ENCODE measurements at places on chromosomes 3 and 15.

GRCh38 chr3:146178006-146178689 is 17.2 kb upstream of the PLOD2 start:
- DNase-seq = no peak

- DNase-seq = no peak
Measured at GRCh38 chr15:87626860-87627259, 629.7 kb downstream of the NTRK3 start.

- no peak for DNase-seq
Measured at GRCh38 chr3:150385296-150386242, 22.5 kb upstream of the TSC22D2 start.

GRCh38 chr3:194671511-194671899 is 486 bp downstream of the LSG1 start:
- DNase-seq = no peak

DNA sequence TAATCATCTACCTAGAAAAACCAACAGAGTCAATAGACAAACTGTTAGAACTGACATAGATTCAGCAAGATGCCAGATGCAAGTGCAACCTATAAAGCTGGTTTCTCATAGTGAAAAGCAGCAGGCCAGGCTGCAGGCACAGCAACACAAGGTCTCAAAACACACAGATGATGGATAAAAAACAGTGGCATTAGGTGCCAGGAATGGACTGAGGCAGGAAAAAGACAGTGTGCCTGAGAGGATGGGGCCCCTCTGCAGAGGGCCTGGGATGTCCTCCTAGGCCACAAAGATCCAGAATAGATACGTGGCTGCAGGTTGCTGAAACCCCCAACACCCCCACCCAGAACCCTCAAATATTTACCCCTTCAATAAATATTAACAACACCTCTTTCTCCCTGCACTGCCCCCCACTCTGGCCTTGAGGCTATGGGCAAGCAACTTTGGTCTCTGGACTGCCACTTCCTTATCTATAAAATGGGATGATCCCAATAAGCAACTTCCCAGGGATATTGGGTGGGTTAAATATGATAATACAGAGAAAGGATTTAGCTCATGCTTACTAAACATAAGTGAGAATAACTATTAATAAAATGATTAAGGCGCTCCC is 35.2 kb upstream of the FGD5 start:
- no peak for DNase-seq

GRCh38 chr3:68271145-68271544 is 616.7 kb upstream of the SUCLG2 start:
- no peak for DNase-seq

- DNase-seq = no peak
Measured at GRCh38 chr15:40826423-40827075, 2.0 kb downstream of the PPP1R14D start.

GRCh38 chr15:73922186-73923151 is 3.8 kb upstream of the LOXL1 start:
- DNase-seq = no peak

DNA sequence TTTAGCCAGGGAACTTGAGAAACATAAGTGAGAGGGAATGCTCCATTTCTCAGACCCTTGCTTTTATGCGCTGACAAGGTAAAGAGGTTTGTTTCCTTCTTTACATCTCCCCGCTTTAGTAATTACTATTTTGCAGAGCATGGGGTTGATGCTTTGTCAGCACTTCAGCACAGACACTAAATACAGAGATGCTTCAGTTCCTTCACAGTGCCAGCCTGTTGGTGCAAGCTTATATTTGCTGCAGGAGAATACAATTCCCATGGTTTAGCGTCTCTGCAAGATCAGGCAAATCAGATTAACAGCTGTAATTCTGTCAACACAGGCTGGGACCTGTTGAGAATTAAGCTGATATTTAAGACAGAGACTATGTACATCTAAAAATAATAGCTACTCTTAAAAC is 2.9 kb downstream of the FMN1 start:
- DNase-seq = no peak

- no peak for DNase-seq
Measured at GRCh38 chr15:62249501-62249900, 84.4 kb upstream of the C2CD4B start.

GRCh38 chr3:106208967-106209366 is 340.2 kb upstream of the CBLB start:
- no peak for DNase-seq

GRCh38 chr3:72973031-72973723 is 23.4 kb upstream of the PPP4R2 start:
- no peak for DNase-seq

DNA sequence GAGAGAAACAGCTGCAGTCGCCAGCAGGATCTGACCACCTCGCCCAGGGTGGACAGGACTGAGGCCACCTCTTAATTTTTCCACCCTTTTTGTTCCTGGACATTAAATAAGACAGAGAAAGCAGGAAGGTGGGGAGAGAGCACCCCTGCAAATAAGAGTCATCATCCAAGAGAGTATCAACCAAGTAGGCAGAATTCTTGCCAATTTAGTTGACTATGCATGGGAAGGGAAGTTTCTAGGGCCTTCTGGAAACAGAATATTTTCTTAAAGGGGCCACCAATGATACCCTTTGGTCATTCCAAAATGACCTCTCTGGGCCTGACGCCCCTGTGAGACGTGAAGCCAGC is 136.2 kb downstream of the TJP1 start:
- no peak for DNase-seq

- DNase-seq = no peak
Measured at GRCh38 chr3:4067893-4068292, 235.3 kb upstream of the SETMAR start.

DNA sequence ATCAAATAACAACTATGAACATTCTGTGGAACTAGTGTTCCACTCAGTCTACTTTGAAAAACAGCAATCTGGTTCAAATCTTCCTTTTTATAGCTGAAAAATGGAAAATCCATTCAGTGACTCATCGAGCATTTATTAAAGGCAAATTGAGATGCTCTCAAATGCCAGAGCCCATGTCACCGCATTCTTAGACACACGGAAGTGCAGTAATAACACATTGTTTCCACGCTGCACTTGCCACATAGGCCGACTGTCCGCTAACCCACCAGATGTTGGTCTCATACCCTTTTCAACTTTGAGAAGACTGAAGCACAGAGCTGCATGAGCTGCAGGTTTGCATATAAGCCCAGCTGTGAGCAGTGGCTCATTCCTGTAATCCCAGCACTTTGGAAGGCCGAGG is 95.9 kb downstream of the TMEM266 start:
- no peak for DNase-seq

- DNase-seq = no peak
Measured at GRCh38 chr3:67349551-67350174, 304.7 kb downstream of the SUCLG2 start.

DNA sequence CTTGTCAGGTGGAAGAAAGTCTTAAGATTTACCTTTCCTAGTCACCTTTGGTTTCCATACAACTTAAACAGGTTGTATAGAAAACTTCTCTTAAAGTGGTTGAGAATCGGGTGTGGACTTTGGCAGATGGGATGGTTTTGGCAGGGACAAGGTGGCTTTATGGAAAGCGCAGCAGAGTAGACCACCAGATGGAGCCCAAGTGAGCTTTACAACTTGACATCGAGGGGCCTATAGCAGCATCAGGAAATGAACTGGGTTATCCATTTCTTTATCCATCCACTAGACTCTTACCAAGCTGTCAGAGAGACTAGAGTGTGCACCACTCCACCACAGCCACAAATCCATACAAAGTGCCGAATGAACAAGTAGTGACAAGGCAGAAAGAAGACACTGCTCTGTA is 85.3 kb upstream of the MBNL1 start:
- DNase-seq = no peak

- no peak for DNase-seq
Measured at GRCh38 chr3:101513419-101513986, 491 bp upstream of the SENP7 start.

DNA sequence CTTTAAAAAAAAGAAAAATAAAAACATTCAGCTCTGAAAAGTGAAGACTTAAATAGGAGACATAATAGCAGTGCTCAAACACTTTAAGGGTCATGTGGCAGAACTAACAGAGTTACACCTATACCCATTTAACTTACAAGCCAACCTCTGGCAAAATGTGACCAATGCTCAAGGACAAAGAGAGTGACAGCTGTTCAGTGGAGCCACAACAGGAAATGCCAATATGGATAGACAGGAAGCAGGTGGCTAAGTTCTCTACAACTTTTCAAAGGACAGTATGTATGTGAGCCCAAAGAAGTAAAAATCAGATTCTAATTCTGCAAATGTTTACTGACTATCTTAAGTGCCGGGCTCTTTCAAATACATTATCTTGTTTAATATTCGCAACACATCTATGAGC is 3.4 kb downstream of the TMCC1 start:
- no peak for DNase-seq

DNA sequence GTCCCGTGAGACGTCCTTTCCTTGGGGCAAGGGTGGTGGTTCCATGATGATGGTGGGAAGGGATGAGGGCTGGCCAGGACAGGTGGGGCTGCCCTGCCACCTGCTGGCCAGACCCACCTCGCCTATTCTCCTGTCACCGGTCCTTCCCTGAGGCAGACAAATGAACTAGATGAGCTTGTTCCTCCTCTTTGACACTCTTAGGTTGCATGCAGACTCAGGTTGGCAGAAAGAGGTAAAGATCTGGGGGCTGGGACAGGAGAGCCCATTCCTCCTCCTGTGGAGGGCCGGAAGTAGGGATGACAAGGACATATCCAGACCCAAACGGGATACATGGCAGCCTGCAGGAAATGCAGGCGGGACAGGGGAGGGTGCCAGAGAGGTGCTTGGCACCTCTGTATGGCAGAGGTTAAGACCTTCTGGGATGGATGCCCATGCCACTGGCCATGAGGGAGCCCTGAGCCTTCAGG is 38.6 kb downstream of the ACSBG1 start:
- peak; percentile 48 for DNase-seq

- DNase-seq = no peak
Measured at GRCh38 chr15:61907753-61908086, 152.5 kb downstream of the VPS13C start.

DNA sequence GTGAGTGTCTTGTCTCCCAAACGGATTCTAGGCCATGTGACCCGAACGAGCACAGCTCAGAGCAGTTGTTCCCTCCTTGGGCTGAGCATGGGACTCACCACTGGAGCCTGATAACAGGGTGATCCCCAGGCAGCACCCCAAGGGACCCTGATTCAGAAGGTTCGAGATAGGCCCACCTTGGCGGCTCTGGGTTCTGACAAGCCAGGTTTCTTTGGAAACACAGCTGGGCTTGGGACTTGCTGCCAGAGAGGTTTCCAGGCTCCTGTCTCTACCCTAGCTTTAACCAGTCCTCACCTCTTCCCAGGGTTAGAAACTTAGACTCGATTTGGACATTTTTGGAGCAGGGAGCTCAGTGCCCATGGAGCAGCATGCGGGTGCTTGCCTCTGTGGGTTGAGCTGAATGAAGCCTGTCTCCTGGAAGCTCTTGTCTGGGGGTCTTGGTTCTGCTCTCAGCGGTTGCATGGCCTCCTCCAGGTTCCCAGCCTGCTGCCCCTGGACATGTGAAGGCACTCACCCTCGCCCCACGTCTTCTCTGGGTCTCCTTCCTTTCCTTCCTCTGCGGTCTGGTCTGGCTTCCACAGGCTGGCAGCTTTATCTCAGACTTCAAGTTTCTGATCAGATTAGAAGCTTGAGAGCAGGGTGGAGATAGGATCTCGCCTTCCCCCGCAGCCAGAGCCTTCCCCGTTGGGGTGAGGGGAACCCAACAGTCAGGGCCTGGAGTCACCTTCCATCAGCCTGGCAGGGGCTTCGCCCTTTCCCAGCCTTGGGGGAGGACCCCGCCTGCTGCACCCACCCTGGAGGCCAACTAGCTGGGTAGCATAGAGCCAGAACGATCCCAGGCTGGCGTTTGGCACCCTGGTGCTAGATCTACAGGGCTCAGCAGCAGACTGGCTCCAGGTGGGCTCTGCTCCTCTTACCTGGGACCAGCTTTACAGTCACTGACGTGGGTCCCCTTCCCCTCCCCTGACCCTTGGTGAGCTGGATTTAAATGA is 21.0 kb downstream of the PAQR5 start:
- DNase-seq = no peak

GRCh38 chr15:59247364-59247763 is 40.7 kb downstream of the LDHAL6B start:
- no peak for DNase-seq

DNA sequence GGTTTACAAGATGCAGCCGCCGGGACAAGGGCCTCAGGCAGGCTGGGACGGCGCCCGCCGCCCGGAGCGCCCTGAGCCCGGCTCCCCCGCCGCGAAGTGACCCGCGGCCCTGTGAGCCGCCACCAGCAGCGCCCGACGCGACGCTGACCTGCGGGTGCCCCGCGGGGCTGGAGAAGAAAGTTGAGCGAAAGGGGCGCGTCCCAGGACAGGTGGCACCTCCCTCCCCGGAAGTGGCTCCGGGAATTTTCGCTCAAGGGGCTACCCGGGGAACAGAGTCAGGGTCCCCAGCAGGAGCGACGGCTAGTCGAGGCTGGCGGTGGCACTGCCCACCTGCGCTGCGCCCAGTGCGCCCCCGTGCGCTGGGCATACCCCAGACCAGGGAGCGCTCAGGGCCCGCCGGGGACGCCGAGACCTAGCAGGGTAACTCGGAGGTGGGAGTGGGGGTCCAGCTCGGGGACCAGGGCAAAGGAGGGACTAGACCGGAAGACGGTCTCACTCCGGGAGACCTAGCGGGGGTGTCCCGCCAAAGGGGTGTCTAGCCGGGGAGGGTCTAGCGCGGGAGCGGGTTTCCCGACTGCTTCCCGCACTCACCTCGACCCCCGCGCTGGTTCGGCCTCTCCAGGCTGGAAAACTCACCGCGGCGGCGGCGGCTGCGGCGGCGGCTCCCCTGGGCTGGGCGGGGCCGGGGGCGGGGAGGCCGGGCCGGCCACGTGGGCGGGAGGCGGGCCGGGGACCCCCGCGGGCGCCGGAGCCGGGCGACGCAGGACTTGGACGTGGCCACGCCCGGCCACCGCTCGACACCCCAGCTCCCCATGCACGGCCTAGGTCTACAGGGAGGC is 18.4 kb downstream of the SPATA12 start:
- peak; percentile 77 for DNase-seq

DNA sequence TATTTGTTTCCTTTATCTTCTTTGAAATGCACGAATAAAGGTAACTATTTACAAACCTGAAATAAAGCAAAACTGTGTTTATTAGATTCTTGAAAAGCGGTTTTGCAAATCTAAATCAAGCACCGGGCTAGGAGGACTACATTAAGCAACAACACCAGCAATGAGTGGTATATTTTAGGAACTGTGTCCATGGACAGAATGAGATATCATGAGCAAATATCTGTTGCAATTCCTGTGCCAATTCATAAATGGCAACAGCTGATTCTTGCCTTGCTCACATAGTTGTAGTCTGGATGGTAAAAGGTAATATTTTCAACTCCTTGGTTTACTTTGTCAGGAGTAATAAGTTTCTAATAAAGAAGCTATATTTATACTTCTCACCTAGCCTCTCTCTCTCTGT is 403.3 kb downstream of the LPP start:
- DNase-seq = no peak

DNA sequence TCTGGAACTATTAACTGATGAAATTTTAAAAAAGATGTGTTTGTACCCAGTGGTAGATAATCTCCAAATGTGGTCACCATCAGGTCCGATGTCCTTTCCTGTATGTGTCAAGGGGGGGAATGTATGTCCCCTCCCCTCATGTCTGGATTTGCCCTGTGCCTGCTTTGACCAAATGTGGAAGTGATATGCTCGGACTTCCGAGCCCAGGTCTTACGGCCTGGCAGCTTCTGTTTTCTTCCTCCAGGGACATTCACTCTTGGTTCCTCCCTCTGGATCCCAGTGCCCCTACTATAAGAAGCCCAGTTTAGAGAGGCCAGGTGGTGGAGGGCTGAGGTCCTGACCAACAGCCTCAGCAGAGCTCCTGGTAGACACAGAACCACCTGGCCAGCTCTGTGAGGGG is 75.5 kb downstream of the CCR1 start:
- DNase-seq = no peak

- no peak for DNase-seq
Measured at GRCh38 chr15:90262426-90262825, 3.0 kb upstream of the NGRN start.
